BJ (cell line): ENCODE measurements at places on chromosomes 12 and 14. TPM values are rescaled to one million over a fixed set of nuclear protein-coding genes. Genes with fewer than 3 reads are reported as not detected.

The KRT6B gene
- polyA plus RNA-seq, result not detected in 2 replicates

The MYO1H gene
- polyA plus RNA-seq, result not detected in 2 replicates

The OVCH1 gene
- polyA plus RNA-seq, result 0.05 and 0.06 TPM in 2 replicates

The KRT79 gene
- polyA plus RNA-seq, result not detected in 2 replicates

The TNS2 gene
- 27.2 and 73.9 TPM in 2 replicates for polyA plus RNA-seq

The CD27 gene
- 0.15 TPM in 1 of 2 replicates, not detected in the other for polyA plus RNA-seq

The RNF212B gene
- not detected in 2 replicates for polyA plus RNA-seq

The NAP1L1 gene
- 111 and 245 TPM in 2 replicates for polyA plus RNA-seq

The CSRP2 gene
- polyA plus RNA-seq, result 81.6 and 99.2 TPM in 2 replicates

The WSCD2 gene
- polyA plus RNA-seq, result not detected in 2 replicates

The CLEC6A gene
- not detected in 2 replicates for polyA plus RNA-seq

The ZFYVE1 gene
- 26.6 and 31.6 TPM in 2 replicates for polyA plus RNA-seq

The TUNAR gene
- 0.02 TPM in 1 of 2 replicates, not detected in the other for polyA plus RNA-seq

The MGP gene
- polyA plus RNA-seq, result 116 and 193 TPM in 2 replicates

The SLC2A13 gene
- 1.2 and 2.8 TPM in 2 replicates for polyA plus RNA-seq

The PLEKHG3 gene
- polyA plus RNA-seq, result 7.1 and 12.4 TPM in 2 replicates

The DNAL1 gene
- 2.4 and 6.6 TPM in 2 replicates for polyA plus RNA-seq

The RTN1 gene
- polyA plus RNA-seq, result 0.18 and 0.36 TPM in 2 replicates

The TDRD9 gene
- 1.3 and 2.2 TPM in 2 replicates for polyA plus RNA-seq

The TOMM20L gene
- polyA plus RNA-seq, result not detected in 2 replicates

The SIX6 gene
- not detected in 2 replicates for polyA plus RNA-seq

The TAS2R10 gene
- polyA plus RNA-seq, result 0.07 and 0.17 TPM in 2 replicates

The LRRIQ1 gene
- polyA plus RNA-seq, result 0.02 TPM in 1 of 2 replicates, not detected in the other
